ENCODE measurements at places on chromosomes 2 and 18. TPM values are rescaled to one million over a fixed set of nuclear protein-coding genes. Genes with fewer than 3 reads are reported as not detected.
A peak's percentile ranks its signal among the peaks of the same experiment; 100 is the strongest.

- H3K27me3 ChIP-seq, result no peaks in the 10 kb centered on the region
- H3K4me3 ChIP-seq, result no peak overlapping the region
- H3K27ac ChIP-seq, result no peak overlapping the region
- no peaks in the 10 kb centered on the region for H3K36me3 ChIP-seq
Measured at GRCh38 chr2:176533505-176534193, 264.4 kb downstream of the MTX2 start.

- no peak overlapping the region for H3K4me3 ChIP-seq
- H3K36me3 ChIP-seq, result no peaks in the 10 kb centered on the region
- H3K4me1 ChIP-seq, result no peaks in the 10 kb centered on the region
- no peak for DNase-seq
Measured at GRCh38 chr2:119659601-119660342, 19.2 kb upstream of the TMEM177 start.

- no peaks in the 10 kb centered on the region for H3K27me3 ChIP-seq
- no peak overlapping the region for H3K27ac ChIP-seq
- no peaks in the 10 kb centered on the region for H3K4me1 ChIP-seq
- H3K36me3 ChIP-seq, result no peaks in the 10 kb centered on the region
Measured at GRCh38 chr2:12419803-12420202, 296.9 kb upstream of the TRIB2 start.

DNA sequence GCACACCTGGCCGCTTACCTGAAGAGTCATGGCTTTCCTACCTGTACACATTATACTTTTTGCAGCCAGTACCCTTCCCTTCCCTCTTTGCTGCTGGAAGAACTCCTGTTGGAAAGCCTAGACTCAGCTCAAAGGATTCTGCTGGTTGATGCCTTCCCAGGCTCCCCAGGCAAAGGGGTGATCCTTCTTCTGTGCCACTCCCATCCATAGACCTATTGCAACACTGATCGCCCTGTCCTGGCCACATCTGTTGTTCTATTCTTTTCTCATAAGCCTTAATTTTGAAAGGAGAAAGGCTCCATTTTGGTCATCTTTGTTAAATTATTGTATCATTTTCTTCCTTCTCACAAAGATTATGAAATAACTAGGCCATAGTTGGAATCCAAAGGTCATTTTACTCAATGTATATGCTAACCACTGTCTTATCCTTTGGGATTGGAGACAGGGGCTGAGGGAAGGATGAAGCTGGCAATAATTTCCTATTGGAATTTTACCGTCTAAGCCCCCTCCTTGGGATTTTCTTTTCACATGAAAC lies 3.4 kb upstream of the PRKCE start:
- no peak overlapping the region for H3K27ac ChIP-seq
- H3K4me3 ChIP-seq, result no peak overlapping the region
- H3K36me3 ChIP-seq, result no peaks in the 10 kb centered on the region
- DNase-seq, result no peak

DNA sequence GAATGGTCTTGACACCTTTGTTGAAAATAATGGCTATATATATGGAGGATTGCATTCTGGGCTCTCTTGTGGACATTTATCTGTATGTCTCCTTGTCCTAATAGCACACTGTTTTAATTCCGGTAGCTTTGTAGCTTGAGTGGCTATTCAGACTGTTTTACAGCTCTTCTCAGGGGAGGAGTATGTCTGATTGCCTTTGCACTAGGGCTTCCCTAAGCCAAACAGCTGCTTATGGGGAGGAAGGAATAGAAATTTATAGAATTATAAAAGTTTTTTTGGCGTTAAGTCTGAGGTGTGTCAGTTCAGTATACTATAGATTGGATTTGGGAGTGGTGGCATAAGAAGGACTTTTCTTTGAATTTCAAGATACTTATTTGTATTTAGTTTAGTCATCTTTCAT lies 12.6 kb downstream of the SEH1L start:
- H3K4me1 ChIP-seq, result no peaks in the 10 kb centered on the region
- H3K4me3 ChIP-seq, result no peak overlapping the region
- no peak overlapping the region for H3K27ac ChIP-seq
- H3K27me3 ChIP-seq, result no peaks in the 10 kb centered on the region

DNA sequence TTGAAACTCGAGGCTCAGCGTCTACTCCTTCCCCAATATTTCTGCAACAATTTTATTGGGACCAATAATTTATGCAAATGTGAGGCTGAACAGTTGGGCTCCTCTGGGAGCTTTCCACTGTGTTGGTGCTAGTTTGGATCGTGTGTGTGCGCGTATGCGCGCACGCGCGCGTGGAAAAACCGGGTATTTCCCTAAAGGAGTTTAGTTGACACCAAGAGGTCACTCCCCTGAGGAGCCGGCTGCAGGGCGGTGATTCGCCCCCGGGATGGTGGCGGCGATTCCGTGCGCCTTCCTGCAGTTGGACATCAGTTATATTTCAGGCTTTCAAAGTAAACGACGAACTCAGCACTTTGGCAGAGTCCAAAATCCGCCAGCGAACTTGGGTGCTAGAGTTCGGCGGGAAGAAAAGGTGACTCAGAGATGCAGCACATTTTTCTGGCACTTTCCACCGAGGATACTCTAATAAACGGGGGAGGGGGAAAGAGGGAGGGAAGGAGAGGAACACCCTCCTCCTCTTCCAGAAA lies 186.5 kb upstream of the FANCL start:
- H3K27me3 ChIP-seq, result no peaks in the 10 kb centered on the region
- peak overlapping the region; percentile 44 for H3K4me3 ChIP-seq
- no peaks in the 10 kb centered on the region for H3K36me3 ChIP-seq
- no peak for DNase-seq
- no peaks in the 10 kb centered on the region for H3K4me1 ChIP-seq

DNA sequence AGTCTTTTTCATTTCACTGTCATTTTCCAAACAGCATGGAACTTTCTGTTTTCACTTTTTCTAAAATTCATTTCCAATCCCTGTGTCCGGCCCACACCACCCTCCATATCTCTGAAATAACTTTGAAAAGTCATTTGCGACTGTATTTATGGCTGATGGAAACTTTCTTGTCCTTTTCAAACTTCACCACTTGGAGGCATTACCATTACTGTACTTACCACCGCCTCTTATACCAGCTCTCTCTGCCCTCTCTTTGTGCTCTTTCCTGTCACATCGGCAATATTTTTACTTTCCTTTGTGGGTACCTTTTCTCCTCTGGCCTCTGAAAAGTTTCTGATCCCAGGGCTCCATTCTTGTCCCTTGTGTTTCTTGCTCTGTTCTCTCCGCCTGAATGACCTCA lies 39.5 kb upstream of the IL1RL1 start:
- DNase-seq, result no peak
- no peaks in the 10 kb centered on the region for H3K4me1 ChIP-seq
- H3K27ac ChIP-seq, result no peak overlapping the region
- no peaks in the 10 kb centered on the region for H3K36me3 ChIP-seq

DNA sequence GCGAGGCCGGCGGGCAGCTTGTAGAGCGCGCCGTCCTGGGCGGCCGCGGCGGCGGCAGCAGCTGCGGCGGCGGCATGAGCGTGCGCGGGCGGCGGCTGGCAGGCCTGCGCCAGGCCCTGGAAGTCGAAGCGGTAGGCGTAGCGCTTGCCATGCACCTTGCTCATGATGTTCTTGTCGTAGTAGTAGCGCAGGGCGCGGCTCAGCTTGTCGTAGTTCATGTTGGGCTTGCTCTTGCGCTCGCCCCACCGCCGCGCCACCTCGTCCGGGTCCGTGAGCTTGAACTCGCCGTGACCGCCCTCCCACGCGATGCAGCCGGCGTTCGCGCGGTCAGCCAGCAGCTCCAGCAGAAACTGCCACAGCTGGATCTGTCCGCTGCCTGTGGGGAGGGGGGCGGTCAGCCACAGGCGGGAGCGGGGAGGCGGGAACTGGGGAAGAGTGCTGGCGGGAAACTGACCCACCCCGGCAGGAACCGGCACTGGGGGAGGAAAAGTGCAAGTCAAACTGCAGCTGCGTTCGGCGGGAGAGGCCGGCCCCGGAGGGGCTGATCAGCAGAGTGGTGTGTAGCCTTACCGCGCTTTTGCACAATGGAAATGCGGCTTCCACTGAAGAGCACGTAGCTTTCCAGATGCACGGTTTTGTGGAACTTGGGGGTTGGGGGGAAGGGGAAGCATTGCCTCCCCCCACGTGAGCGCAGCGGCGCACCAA lies 3.0 kb downstream of the FEV start:
- H3K27ac ChIP-seq, result no peak overlapping the region
- H3K4me1 ChIP-seq, result peaks cover 16% of the 10 kb centered on the region
- peaks cover 51% of the 10 kb centered on the region for H3K27me3 ChIP-seq
- H3K36me3 ChIP-seq, result no peaks in the 10 kb centered on the region

DNA sequence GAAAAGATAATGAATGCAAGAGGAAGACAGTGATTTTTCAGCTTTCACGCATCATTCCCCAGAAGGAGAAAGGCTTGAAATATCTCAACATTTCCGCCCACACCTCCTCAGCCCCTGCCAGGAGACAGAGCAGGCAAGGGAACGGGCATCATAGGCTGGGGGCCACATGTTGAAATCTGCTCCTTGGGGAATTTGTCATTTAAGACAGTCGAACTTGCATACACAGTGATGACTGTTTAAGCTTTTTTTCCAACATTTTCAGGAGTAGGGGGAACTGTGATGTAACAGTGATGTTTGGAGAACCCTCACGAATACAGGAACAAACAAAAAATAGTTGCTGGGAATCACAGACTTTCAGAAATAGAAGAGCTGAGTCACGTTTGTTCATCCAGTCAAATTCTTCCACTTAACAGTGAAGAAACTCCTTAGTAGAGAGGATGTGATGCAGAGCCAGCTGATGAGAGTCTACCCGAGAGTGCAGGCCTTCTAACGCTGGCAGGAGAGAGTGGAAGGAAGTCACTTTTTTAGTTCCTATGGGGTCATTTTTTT lies 266.8 kb downstream of the ALPK2 start:
- peak; percentile 79 for DNase-seq
- no peak overlapping the region for H3K4me3 ChIP-seq
- no peaks in the 10 kb centered on the region for H3K36me3 ChIP-seq
- no peaks in the 10 kb centered on the region for H3K4me1 ChIP-seq

DNA sequence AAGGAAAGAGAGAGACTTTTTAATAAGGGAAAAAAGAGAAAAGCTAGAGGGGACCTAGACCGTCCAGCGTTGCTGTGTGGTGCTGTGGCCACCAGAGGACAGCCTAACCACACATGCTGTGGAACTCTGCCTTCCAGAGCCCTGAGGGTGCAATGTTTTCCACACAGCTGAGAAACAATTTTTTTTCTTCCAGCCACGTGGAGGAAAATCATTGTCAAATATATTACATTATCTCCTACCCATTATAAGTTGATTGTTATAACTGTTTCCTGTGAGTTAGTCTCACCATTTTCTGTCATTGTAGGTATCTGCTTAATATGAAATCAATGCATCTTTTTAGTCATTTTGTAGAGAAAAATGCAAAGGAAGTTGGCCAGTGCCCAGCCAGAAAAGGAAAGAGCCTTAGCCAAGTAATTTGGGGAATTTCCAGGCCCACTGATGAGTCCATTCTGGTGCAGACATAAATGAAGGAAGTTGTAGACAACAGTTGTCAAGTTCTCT lies 5.9 kb upstream of the MRPL19 start:
- H3K36me3 ChIP-seq, result no peaks in the 10 kb centered on the region
- no peaks in the 10 kb centered on the region for H3K4me1 ChIP-seq
- H3K4me3 ChIP-seq, result no peak overlapping the region
- no peaks in the 10 kb centered on the region for H3K27me3 ChIP-seq
- H3K27ac ChIP-seq, result no peak overlapping the region
- peak; percentile 67 for DNase-seq

GRCh38 chr18:9924371-9924943 lies 10.6 kb downstream of the VAPA start:
- no peak overlapping the region for H3K4me3 ChIP-seq
- peak overlapping the region; percentile 60 for H3K27ac ChIP-seq
- H3K27me3 ChIP-seq, result no peaks in the 10 kb centered on the region
- no peak for DNase-seq

DNA sequence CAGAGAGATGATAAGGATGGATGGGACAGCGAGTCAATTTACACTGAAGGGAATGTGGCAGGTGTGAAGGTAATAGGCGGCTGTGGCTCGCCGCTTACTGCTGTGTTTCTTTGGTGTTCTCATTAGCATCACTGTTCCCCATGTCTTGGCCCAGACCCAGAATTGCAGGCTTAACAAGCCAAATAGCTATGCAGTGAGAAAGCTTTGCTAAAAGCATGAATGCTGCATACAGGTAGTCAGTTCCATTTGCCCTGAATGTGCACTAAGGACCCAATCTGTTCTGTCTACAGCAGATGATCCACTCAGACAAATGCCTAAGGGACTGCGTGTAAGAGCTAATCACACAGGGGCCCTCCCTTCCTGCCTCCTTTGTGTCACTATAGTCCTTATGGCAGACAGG lies 262.6 kb downstream of the DCDC2C start:
- H3K27me3 ChIP-seq, result no peaks in the 10 kb centered on the region
- H3K27ac ChIP-seq, result no peak overlapping the region
- no peaks in the 10 kb centered on the region for H3K36me3 ChIP-seq
- H3K4me3 ChIP-seq, result no peak overlapping the region
- H3K4me1 ChIP-seq, result no peaks in the 10 kb centered on the region
- no peak for DNase-seq

DNA sequence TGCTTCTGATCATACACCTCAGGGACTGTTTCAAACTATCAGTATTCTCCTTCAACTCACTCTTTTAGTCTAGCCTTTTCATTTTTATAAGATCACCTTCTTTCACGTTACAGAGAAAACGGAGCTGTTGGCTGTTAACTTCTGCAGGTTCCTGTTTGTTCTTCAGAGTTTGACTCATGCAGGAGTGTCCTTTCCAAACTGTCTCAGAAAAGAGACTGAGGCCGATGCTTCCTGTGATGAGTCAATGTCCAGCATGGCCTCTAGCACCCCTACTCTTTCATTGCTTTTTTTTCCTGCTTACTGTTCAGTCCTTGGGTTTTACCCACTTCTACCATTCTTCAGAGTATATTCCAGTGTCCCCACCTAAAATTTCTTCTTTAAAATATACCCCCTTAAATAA lies 240.8 kb upstream of the RGPD4 start:
- H3K4me3 ChIP-seq, result no peak overlapping the region
- no peaks in the 10 kb centered on the region for H3K4me1 ChIP-seq
- H3K27ac ChIP-seq, result no peak overlapping the region
- DNase-seq, result no peak
- H3K36me3 ChIP-seq, result no peaks in the 10 kb centered on the region

- no peak for DNase-seq
- peaks cover 4% of the 10 kb centered on the region for H3K4me1 ChIP-seq
- no peak overlapping the region for H3K4me3 ChIP-seq
- H3K36me3 ChIP-seq, result no peaks in the 10 kb centered on the region
- no peaks in the 10 kb centered on the region for H3K27me3 ChIP-seq
Measured at GRCh38 chr2:204150721-204151120, 214.2 kb downstream of the ICOS start.

GRCh38 chr2:61244694-61245093 lies 82.7 kb downstream of the C2orf74 start:
- no peak overlapping the region for H3K4me3 ChIP-seq
- H3K27ac ChIP-seq, result no peak overlapping the region
- DNase-seq, result no peak
- H3K36me3 ChIP-seq, result peaks cover 31% of the 10 kb centered on the region
- no peaks in the 10 kb centered on the region for H3K27me3 ChIP-seq
- no peaks in the 10 kb centered on the region for H3K4me1 ChIP-seq

The DQX1 gene
- not detected for total RNA-seq

The FOXI3 gene
- not detected for total RNA-seq

The MYCN gene
- not detected for total RNA-seq

The SFTPB gene
- total RNA-seq, result not detected

The CNTNAP5 gene
- total RNA-seq, result not detected
